ENCODE measurements at places on chromosomes 3 and 15.

GRCh38 chr15:88637436-88637835, 1.4 kb upstream of the ISG20 start:
- no peak for DNase-seq

DNA sequence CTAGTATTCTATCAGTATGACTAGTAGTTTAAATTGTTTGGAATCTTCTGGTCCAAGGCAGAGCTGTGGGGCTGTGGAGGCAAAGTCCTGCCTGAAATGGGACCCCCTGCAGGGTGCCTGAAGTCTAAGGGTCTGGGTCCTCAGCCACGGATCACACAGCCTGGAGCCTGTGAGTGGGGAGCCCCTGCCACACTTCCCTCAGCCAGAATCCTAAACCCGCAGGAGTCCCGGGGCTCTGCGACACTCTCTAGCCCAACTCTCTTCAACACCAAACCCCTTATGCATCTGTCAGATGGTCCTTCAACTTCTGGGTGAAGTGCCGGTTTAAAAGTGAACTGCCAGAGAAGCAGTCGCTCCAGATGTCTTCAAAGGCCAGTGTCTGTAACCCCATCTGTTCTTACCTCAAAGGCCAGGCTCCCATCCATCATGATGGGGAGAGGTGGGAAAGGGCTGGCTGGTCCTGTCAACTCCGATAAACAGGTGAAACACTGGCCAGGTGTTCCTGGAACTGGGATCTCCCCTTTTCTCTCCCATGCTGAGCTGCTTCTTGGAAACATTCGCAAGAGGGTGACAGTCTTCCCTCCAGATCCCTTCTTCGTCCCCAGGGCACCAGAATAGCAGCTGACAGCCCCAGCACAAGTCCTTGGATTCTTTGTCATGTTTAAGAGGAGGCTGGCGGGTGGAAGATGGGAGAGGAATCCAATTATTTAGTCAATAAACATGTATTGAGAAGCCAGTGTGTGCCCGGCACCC, 45.6 kb downstream of the CPN2 start:
- no peak for DNase-seq

DNA sequence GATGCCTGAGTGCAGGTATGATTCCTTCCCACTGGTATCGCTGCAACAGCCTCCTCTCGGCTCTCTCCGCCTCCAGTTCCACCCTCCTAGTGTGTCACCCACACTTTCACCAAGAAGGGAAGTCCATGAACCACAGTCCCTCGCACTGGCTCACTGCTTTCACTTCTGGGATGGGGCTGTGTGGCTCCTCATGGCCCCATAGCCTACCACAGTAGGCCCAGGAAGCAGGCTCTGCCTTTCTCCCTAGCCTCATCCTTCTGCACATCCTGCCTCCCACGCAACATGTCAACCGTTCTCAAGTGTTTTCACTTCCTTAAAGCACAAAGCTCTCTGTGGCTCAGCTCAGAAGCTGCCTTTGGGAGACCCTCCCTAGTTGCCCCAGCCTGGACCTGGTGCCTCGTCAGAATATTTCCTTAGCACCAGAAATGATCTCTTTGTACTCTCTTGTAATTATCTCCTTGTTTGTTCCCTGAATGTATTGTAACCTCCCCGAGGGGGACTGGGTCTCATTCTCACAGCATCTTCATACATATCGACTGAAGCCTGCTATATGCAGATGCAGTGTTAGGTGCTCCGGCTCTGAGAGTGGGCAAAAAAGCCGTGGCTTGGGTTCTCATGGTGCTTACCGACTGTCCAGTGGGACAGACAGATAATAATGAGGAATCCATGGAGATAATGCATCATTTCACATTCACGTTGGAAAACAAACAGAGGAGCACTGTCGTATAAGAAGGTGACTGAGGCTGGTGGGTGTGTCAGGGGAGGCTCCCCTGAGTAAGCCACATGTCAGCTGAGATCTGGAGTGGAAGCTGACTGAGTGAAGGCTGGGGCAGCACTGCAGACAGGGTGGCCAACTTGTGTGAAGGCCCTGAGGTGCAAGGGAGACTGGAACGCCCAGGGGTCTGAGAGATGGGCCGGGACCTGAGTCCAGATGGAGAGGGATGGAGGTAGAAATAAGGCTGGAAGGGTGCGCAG, 107.1 kb downstream of the DGKG start:
- DNase-seq, result no peak

GRCh38 chr3:72329354-72329753, 518.9 kb downstream of the SHQ1 start:
- no peak for DNase-seq

GRCh38 chr3:61730056-61730455, 168.7 kb downstream of the PTPRG start:
- no peak for DNase-seq

DNA sequence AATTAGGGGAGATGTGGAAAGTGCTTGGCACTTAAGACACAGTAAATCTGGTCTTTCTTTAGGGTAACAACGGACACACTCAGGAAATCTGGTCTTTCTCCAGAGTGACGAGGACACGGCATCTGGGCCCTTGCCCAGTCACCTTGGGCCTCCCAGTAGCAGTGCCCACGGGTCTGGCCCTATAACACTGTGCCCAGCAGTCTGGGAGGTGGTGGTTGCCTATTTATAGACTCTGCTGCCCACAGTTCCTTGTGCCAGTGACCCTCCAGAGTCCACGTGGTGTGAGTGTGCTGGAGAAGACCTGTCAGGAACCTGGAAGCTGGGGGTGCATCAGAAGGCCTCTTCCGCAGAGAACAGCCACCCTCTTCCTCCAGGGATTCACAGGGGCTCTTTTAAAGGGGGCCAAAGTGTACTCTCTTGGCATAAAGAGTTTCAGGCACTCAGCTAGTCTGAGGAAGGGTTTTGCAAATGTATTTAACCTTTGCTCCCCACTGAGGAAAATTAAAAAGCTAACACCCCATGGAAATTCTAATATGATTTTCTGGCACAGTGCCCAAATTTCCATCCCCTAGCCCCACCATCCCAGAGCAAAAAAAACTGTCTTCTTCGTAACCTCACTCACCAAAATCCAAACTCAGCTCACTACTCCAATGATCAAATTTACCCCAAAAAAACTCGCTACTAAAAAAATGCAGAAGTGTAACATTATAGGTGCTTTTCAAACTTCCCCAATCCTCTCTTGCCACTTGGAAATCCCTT, 15.4 kb downstream of the WNT5A start:
- no peak for DNase-seq

GRCh38 chr3:194685065-194685717, 492 bp upstream of the FAM43A start:
- no peak for DNase-seq

GRCh38 chr3:150239766-150240165, 168.3 kb upstream of the TSC22D2 start:
- DNase-seq, result no peak

DNA sequence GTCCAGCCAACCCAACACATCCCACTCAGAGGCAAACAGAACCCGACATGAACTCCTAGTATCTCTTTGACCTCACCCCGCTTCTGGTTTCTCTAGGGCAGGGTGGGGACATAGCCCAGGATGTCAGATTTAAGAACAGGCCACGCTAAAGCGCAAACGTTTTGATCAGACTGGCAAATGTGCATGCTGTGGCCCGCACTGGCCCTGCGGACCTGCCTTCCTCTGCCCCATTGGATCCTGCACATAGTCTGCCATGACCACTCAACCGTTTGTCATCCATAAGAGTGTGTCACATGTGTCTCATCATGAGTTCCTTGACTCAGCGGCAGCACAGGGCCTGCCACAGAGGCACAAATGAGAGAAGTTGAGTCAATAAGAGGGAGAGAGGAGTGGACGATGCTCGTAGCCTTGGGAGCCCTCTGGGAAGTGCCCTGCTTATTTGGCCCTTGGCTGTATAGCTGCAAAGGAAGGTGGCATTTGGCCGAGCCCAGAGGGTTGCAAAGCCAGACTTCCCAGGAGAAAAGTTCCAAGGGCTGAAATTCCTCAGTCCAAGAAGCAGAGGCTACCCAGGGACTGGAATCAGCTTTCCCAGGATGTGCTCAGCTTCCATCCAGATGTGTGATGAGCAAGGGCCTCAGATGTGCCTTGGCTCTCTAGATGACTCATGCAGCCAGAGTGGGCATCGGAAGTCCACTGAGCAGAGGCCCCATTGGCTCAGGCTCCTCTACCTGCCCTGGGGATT, 55.5 kb upstream of the SLCO2A1 start:
- DNase-seq, result no peak

DNA sequence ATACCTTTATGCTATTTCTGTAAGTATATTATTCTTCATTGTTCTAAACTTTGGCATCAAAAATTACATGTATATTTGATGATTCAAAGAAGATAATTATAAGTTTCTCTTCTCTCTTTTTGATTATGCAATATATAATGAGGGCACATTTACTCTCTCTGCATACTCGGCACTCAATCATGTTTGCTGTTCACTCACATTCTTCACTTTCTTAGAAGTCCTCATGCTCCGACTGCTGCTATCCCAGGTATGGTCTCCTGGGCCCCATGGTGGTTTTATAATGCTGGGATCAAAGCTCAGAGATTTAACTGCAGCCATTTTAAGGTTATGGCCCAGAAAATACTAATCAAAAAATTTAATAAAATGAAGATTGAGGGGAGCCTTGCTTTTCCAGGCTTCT, 529.7 kb upstream of the IL12A start:
- no peak for DNase-seq

GRCh38 chr3:195532834-195533233, 10.3 kb downstream of the PPP1R2 start:
- no peak for DNase-seq

DNA sequence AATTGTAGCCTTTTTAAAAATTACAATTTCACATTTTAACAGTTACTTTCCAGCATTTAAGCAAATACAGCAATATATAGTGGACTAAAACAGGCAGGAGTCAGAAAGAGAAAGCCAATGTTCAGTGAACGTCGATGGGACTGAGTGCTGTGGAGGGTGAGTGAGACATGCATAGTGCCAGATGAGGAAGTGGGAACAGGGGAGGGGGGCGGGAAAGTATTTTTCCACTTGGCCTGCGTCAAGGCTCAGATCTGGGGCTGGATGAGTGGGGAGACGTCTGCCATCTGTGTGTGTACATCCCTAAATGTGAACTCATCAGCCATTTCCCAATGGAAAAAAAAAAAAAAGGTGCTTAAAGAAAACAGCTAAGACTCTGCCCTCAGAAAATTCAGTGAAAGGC, 19.2 kb upstream of the RAD18 start:
- DNase-seq, result no peak

DNA sequence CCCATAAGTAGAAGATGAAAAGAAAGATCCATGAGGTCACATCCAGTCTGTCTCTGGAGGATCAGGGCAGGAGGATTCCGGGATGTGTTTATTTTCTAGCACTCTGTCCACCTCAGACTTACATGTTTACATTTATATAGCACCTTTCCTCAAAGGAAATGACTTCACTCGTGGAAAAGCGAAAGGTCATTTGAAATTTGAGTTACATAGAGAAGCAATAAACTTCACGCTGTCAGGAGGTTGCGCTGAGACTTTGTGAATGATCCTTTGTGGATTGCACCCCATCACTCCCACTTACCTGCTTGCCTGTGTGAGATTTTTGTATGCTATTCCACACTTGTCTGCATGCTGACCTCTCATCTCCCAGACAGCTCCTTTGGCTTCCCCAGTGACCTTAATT, 540.5 kb downstream of the AGBL1 start:
- DNase-seq, result no peak
